ENCODE measurements at places on chromosomes 2 and 18.

DNA sequence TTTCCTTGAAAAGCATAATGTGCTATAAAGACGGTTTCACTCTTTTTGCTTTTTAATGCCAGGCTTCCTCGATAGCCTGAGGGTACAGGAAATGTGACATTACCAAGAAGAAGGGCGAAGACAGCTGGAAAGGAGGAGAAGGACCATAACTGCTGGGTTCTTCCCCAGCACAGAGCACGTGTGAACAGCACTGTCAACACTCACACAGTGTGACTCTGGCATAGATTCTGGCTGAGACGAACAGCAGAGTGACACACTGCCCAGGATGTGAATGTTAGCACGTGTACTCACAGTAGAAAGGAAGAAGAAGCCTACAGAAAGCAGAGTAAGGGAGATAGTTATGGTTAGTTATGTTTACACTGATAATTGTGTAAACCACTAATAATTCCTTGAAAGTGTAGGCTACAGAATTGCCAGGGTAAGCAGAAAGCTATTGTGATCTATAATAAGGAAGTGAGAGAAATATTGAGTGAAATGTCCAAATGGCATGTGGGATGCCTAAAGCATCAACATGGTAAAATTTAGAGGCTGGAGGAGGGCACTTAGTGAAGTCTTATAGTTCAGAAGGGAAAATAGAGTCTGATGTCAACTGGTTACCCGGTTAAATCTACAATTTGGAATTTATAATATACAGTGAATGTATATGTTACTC lies 198.2 kb downstream of the DLGAP1 start:
- peaks cover 3% of the 10 kb centered on the region for H3K4me1 ChIP-seq
- H3K4me3 ChIP-seq: no peak overlapping the region
- no peak for DNase-seq
- H3K36me3 ChIP-seq: no peaks in the 10 kb centered on the region
- H3K27ac ChIP-seq: no peak overlapping the region
- no peaks in the 10 kb centered on the region for H3K27me3 ChIP-seq

DNA sequence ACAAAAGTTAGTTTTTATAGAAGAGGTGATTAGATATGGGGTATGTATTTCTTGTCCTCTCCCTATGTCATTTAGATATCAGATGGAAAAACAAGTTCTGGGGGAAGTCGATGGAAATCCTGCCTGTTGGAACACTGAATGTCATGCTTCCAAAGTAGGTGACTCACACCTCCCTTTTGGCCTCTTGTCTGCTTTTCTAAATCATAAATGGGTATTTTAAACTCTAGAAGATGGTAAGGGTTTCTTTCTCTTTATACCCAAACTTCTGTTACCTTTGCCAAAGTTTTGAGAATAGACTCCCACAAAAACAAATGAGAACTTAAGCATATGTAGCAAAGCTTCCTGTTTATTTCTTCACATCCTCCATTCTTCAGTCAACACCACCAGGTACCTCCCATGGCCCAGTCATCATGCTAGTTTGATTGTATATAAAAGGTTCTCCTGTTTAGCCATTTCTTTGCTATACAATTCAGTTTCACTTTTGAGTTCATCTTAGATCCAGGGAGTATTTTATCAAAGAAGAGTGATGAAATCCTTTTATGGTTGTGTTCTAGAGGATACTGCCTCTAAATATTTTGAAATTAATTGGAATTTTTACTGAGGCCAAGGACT lies 63.9 kb downstream of the PRKRA start:
- no peak for DNase-seq
- no peaks in the 10 kb centered on the region for H3K27me3 ChIP-seq
- no peak overlapping the region for H3K27ac ChIP-seq
- H3K4me3 ChIP-seq: no peak overlapping the region
- peaks cover 6% of the 10 kb centered on the region for H3K36me3 ChIP-seq

- H3K4me3 ChIP-seq: no peak overlapping the region
- DNase-seq: no peak
- H3K36me3 ChIP-seq: no peaks in the 10 kb centered on the region
- no peaks in the 10 kb centered on the region for H3K4me1 ChIP-seq
- no peak overlapping the region for H3K27ac ChIP-seq
These were observed 450.8 kb downstream of the DLGAP1 start for GRCh38 chr18:4004183-4004829.

DNA sequence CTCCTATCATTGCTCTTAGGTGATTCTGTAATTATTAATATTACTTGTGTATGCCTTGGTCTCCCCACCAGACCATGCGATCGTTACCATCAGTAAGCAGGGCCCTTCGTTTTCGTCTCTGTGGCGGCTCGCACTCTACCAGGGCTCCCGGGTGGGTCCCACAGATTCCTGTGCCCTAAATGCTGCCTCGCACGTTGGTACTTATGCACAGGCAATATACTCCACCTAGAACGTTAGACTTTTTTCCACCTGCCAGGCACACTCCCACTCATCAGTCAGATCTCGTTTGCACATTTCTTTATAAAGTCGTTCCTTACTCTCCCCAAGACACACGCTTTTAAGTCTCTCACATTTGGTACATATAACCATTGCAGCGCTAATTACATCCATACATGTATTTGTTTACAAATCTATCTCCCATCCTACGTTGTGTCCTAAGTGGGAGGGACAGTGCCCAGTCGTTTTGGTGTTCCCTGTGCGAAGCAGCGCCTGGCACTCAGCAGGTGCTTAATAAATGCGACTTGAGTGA lies 901 bp downstream of the FEZ2 start:
- peak overlapping the region; percentile 89 for H3K4me3 ChIP-seq
- H3K36me3 ChIP-seq: no peaks in the 10 kb centered on the region
- no peak for DNase-seq
- peaks cover 3% of the 10 kb centered on the region for H3K4me1 ChIP-seq
- peak overlapping the region; percentile 91 for H3K27ac ChIP-seq
- H3K27me3 ChIP-seq: no peaks in the 10 kb centered on the region

- no peaks in the 10 kb centered on the region for H3K4me1 ChIP-seq
- H3K4me3 ChIP-seq: no peak overlapping the region
- DNase-seq: no peak
- H3K27me3 ChIP-seq: no peaks in the 10 kb centered on the region
- peaks cover 8% of the 10 kb centered on the region for H3K36me3 ChIP-seq
- H3K27ac ChIP-seq: no peak overlapping the region
These were observed 40.8 kb downstream of the CERS6 start for GRCh38 chr2:168496906-168497305.

GRCh38 chr18:31356025-31356424 lies 20.6 kb upstream of the DSG4 start:
- no peak for DNase-seq
- no peaks in the 10 kb centered on the region for H3K27me3 ChIP-seq
- no peak overlapping the region for H3K4me3 ChIP-seq
- no peaks in the 10 kb centered on the region for H3K36me3 ChIP-seq
- H3K4me1 ChIP-seq: no peaks in the 10 kb centered on the region

- H3K4me3 ChIP-seq: no peak overlapping the region
- H3K36me3 ChIP-seq: no peaks in the 10 kb centered on the region
These were observed 1943.8 kb upstream of the PIK3C3 start for GRCh38 chr18:40011201-40011600.

DNA sequence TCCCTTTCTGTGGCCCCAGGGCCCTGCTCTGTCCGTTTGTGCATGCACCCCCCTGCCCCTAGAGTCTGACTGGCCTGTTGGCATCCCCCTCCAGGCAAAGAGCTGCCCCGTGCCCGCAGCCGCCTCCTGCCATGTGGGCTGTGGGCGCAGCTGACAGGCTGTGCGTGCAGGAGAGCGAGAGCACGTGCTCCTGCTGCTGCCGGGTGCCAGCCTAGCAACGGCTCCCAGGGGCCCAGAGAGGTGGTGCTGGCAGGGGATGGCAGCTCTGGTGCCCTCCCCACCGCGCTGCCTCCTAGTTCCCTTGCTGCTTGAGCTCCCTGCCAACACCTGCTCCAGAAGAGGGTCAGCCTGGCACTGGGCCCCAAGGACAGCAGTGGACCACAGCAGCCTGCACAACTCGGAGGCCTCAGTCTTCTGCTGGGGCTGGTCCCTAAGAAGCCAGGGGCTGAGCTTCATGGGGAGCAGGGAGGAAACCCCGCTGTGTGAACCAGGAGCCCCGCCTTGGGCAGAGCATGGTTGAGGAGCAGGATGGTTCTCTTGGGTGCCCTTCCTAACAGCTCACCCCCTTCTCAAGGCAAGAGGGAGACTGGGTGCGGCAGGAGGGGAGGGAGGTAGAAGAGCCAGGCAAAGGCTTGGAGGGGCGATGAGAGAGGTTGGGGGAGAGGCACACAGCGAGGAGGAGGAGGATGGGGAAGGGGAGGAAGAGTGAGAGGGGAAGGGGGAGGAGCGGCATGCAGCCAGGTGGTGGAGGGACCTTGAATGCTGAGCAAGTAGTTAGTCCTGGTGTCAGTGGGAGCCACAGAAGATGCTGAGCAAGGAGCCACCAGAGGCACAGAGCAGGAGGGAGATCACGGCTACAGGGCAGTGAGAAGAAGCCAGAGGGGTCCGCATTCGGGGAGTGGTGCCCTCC lies 23.8 kb upstream of the PTMA start:
- H3K27me3 ChIP-seq: no peaks in the 10 kb centered on the region
- H3K27ac ChIP-seq: no peak overlapping the region
- H3K4me1 ChIP-seq: peaks cover 33% of the 10 kb centered on the region
- H3K4me3 ChIP-seq: no peak overlapping the region
- no peak for DNase-seq

DNA sequence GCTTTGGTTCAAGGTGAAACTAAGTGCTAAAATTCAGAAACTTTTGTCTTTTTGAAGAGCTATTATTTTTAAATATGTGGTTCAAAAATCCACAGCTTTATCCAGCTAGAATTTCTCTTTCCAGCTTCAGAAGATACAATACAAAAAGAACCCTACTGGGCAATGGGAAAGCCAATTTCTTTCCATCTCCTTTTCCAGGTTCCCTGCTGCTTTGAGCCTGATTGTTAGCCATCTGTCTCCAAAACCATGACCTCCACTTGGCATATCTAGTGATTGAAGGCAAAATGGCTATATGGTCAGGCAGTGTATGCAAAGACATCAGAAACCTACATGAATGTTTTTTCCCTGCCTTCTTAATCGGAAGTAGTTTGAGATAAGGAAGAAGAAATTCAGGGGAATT lies 134.1 kb downstream of the KCNH7 start:
- H3K27me3 ChIP-seq: no peaks in the 10 kb centered on the region
- no peaks in the 10 kb centered on the region for H3K36me3 ChIP-seq
- no peak for DNase-seq
- no peak overlapping the region for H3K4me3 ChIP-seq

GRCh38 chr18:52596748-52597435 lies 256.9 kb downstream of the DCC start:
- no peaks in the 10 kb centered on the region for H3K27me3 ChIP-seq
- H3K4me3 ChIP-seq: no peak overlapping the region
- H3K27ac ChIP-seq: peak overlapping the region; percentile 71
- peaks cover 3% of the 10 kb centered on the region for H3K4me1 ChIP-seq

DNA sequence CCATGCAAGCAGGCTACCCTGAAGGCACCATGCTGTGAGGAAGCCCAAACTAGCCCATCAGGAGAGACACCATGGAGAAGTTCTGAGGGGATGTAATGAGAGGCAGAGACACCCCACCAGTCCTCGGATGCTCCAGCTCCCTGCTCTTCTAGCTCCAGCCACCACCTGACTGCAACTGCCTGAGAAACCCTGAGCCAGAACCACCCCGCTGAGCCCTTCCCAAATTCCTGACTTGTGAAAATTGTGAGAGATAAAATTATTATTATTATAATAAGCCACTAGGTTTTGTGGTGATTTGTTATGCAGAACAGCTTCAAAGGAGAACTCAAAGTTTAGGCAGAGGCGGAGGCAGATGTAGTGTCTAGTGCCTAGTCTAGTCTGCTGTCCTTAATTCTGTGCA lies 67.1 kb upstream of the HK2 start:
- no peak overlapping the region for H3K27ac ChIP-seq
- no peaks in the 10 kb centered on the region for H3K36me3 ChIP-seq
- no peaks in the 10 kb centered on the region for H3K27me3 ChIP-seq
- H3K4me3 ChIP-seq: no peak overlapping the region

- H3K36me3 ChIP-seq: no peaks in the 10 kb centered on the region
- H3K4me1 ChIP-seq: no peaks in the 10 kb centered on the region
- no peak overlapping the region for H3K27ac ChIP-seq
- H3K4me3 ChIP-seq: no peak overlapping the region
These were observed 621.8 kb downstream of the LRP1B start for GRCh38 chr2:141508806-141509595.

DNA sequence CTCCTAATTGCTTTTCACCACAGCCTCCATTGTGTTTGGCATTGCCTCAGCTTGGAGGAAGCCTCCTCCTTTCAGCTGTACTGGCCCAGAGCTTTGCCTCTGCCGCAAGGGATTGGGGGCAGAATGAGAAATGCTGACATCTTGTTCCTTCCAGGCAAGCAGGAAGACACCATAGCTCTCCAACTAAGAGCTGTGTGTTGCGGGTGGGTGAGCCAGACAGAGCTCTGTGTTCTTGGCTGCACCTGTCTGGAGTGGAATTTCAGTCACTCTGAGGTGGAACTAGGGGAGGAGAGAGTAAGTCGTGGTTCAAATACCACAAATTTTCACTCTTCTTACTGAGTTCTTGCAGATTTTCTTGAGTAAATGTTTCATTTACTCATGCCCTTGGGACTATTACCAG lies 36.6 kb upstream of the KCNF1 start:
- no peak overlapping the region for H3K4me3 ChIP-seq
- H3K27me3 ChIP-seq: no peaks in the 10 kb centered on the region
- H3K36me3 ChIP-seq: no peaks in the 10 kb centered on the region
- H3K27ac ChIP-seq: no peak overlapping the region

DNA sequence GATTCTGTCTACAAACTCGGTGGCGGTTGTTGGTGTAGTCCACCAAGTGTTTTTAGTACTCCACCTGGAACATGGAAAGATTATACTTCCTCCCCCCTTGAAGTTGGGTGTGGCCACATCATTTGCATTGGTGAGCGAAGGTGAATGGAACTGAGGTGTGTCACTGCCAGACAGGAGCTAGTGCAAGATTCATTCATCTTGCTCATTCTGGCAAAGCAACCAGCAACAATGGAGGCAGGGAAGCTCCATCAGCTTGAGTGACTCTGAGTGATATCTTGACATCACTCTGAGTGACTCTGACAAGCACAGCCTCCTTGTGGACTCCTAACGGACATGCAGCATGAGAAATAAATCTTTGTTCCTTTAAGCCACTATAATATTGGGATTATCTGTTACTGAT lies 54.7 kb upstream of the SLC1A4 start:
- H3K36me3 ChIP-seq: no peaks in the 10 kb centered on the region
- peaks cover 7% of the 10 kb centered on the region for H3K4me1 ChIP-seq
- H3K4me3 ChIP-seq: no peak overlapping the region

GRCh38 chr2:203813684-203814083 lies 53.9 kb upstream of the CTLA4 start:
- no peak overlapping the region for H3K4me3 ChIP-seq
- DNase-seq: no peak
- H3K27me3 ChIP-seq: no peaks in the 10 kb centered on the region
- H3K27ac ChIP-seq: no peak overlapping the region

DNA sequence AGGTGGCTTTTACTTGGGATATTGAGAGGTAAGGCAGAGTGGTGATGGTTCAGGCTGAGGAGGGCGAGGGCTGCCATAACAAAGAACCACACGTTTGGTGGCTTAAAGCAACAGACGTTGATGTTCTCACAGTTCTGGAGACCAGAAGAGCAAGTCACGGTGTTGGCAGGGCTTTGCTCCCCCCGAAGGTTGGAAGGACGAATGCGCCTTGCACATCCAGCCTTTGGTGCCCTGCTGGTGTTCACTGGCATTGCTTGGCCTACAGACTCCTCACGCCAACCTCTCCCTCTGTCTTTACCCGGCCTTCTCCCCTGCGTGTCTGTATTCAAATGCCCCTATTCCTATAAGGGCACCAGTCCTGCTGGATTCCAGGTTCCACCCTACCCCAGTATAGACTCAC lies 125.4 kb downstream of the TPO start:
- no peaks in the 10 kb centered on the region for H3K36me3 ChIP-seq
- H3K4me1 ChIP-seq: no peaks in the 10 kb centered on the region
- H3K4me3 ChIP-seq: no peak overlapping the region
- peak; percentile 24 for DNase-seq
- peaks cover 6% of the 10 kb centered on the region for H3K27me3 ChIP-seq
- no peak overlapping the region for H3K27ac ChIP-seq

Measured in neuronal stem cell (in vitro differentiated cells).